ENCODE measurements at places on chromosomes 2 and 18. TPM values are rescaled to one million over a fixed set of nuclear protein-coding genes. Genes with fewer than 3 reads are reported as not detected.

The ZNF892 gene
- polyA plus RNA-seq = 0.20 TPM

The FN1 gene
- polyA plus RNA-seq = 154 TPM

The CYP27C1 gene
- polyA plus RNA-seq = 1.4 TPM

The UGT1A4 gene
- polyA plus RNA-seq = 2.5 TPM

The HRH4 gene
- polyA plus RNA-seq = not detected

All from esophagus (tissue), 2 donors.